ENCODE measurements at places on chromosomes 4 and X. TPM values are rescaled to one million over a fixed set of nuclear protein-coding genes. Genes with fewer than 3 reads are reported as not detected.

PRRG3 gene
- total RNA-seq = 2.8 TPM

DNA sequence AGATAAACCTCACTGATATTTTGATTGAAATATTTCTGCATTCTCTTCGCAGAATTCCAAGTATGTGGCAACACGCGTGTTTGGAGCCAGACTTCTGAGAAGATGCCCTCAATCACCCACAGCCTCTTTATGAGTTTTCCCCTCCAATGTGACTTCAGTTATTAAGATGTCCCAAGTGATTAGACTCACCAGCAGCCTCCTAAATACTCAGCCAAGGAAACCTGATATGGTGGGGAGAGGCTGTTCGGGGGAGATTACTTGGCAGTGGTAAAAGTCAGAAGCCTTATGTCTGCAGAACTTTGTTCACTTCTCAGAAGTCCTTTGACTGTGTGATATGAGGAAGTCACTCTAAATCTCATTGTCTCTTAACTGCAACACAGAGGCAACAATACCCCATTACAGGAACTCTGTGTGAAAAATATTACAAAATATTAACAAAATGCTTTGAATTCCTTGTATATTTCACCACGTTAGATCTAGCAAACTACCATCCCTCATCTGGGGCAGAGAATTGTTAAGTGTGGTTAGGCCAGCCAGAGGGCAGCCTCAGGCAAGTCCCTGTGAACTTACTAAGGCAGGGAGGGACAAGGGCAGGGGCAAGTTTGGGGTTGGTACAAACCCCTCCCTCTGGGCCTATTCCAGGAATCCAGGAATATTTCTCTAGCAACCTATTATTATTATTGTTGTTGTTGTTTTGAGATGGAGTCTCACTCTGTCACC is 151.4 kb upstream of the USP9X start:
- H3K4me1 ChIP-seq = no peaks in the 10 kb centered on the region
- H3K27me3 ChIP-seq = no peaks in the 10 kb centered on the region
- peak overlapping the region; percentile 59 for H3K4me3 ChIP-seq
- no peak for DNase-seq
- H3K27ac ChIP-seq = no peak overlapping the region

- peak overlapping the region; percentile 13 for H3K4me3 ChIP-seq
- no peaks in the 10 kb centered on the region for H3K27me3 ChIP-seq
- H3K4me1 ChIP-seq = no peaks in the 10 kb centered on the region
- peak overlapping the region; percentile 58 for H3K27ac ChIP-seq
- peak; percentile 42 for DNase-seq
Measured at GRCh38 chr4:157222771-157223160, 2.2 kb downstream of the GRIA2 start.

PCDH10 gene
- total RNA-seq = 15.1 TPM

DNA sequence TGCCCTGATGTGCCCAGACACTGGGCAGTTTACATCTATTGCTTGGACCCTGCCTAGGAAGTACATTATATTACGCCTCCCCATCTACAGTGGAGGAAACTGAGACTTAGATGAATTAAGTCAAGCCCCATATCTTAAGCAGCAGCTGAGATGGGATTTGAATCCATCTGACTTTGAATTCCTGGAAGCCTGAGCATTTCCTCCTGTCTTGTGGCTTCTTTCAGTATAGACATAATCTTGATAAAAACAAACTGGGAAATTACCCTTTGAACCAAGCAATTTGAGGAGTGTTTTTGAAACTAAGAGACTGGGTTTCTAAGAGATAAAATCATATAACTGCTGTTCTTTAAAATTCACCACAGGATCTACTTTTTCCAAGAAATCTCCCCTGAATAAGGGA is 18.6 kb downstream of the LIMCH1 start:
- no peak for DNase-seq
- H3K27ac ChIP-seq = no peak overlapping the region
- no peak overlapping the region for H3K4me3 ChIP-seq
- H3K27me3 ChIP-seq = no peaks in the 10 kb centered on the region
- H3K36me3 ChIP-seq = no peaks in the 10 kb centered on the region

PHOX2B gene
- not detected for total RNA-seq

Measured in aorta (tissue), 5 donors.